ENCODE measurements at places on chromosomes 12 and 14.

DNA sequence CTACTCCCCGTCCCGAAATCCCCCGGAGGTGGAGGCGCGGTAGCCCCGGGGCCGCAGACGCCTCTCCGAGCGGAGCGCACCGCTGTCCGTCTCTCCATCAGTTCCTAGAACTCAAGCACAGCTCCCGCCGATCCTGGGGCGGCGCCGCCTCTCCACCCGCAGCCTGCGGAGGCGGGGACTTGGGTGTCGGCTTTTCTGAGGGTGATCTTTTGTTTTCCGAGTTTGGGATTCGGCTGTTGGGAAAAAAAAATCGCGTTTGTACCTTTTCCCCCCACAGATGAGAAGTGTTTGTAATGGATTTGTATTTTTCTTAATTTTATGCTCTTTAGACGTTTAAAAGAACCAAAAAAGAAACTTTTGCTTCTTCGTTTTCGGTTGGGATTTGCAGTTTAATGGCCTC is 26.6 kb downstream of the LRCOL1 start:
- DNase-seq = no peak

GRCh38 chr14:68927956-68928675 is 51.0 kb downstream of the ACTN1 start:
- no peak for DNase-seq

DNA sequence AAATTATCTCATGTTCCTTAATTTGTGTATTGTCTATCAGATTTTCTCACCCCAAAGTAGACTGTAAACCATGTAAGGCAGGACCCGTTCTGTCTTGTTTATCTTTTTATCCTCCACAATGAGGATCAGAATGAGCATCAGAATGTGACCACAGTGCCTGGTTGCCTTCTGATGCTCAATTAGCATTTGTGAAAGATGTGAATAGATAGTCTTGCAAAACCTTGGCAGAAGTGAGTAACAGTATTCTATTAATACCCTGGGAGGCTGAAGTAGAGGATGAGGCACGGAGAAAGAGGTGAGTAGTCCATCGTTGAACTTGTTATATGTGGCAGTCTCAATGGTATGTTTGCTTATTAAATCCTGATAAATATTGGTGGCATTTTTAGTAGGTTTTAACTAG is 781.4 kb downstream of the NRXN3 start:
- no peak for DNase-seq

DNA sequence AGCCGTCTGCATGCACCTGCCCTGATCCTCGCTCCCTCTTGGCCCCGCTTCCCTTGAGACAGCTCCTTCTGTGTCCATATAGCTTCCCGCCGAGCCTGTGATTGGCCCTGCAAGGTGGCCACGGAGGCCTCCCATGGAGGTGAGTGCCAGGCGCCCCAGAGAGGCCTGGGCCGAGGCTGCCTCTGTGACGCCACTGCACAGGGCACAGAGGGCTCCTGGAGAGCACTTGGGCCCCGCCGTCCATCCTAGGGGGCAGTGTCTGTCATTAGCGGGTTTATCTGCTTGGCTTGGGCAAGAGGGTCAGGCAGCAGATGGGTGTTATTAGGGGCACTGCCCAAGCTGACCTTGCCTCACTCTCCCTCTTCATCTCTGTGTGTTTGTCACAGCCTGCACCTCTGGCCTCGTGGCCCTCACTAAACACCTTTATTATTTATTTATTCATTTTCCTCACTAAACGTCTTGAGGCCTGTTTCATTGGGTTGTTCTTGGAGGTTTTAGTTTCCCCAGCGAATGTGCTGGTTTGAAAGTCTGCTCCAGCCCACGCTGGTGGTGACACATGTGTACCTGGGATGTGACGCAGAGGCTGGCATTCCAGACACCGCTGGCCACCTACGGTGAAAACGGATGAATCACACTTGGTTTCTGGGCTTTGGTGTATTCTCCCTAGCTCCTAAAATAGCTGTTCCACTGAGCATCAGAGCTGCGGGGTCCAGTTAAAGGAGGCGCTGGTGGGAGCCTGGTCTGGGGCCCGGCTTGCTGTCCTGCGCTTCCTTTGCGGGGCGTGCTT is 5.9 kb downstream of the ZFYVE21 start:
- DNase-seq = peak; percentile 80
